Immature natural killer cell (primary cell): ENCODE measurements at places on chromosomes 3 and 15. TPM values are rescaled to one million over a fixed set of nuclear protein-coding genes. Genes with fewer than 3 reads are reported as not detected.

DNA sequence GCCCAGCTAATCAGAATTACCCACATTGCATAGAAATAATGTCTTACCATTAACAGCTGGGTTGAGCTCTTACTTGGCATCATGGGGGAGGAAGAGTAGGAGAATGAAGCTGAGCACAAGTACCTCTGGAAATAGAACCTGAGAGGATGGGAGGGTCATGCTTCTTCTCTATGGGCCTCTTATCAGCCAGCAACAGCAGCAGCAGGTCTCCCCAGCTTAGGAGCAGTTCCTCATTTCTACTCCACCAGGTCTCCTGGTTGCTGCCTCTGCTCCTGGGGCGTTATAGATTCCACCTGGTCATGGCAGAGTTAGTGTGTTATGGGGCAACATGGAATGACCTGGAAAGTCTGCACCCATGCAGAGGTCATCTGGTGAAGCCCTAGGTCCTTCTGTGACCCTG is 3.4 kb downstream of the FSD2 start:
- DNase-seq: no peak

DNA sequence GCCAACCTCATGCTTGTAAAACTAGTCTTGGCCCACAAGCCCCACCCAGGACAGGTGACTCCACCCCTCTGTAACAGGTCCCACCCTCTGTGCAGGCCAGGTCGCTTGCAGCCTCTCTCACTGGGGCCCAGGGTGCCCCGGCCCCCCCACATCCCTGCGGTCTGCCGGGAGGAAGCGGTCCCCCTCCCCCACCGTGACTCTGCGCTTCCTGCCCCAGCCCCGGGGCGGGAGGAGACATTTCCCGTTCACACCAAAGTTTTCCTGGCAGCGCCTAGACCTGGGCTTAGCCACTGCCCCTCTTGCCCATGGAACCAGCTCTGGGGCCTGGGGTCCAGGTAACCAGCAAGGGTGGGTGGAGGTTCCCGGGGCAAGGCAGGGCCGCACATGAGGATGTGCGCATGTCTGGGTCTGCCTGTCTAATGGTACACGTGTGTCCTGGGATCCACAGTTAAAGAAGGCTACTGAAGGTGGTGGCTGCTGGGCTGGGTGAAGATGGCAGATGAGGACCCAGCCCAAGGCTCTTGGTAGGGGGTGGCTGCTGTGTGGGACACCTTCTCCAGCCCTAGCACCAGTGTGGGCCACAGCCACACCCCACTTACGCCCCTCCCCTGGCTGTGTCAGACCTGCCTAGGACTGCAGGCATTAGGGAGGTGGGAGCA is 8.4 kb downstream of the NBEAL2 start:
- DNase-seq: peak; percentile 90

- no peak for DNase-seq
Observed at GRCh38 chr3:138418601-138419206, 15.7 kb upstream of the ESYT3 start.

GRCh38 chr3:123028233-123028828 is 768 bp upstream of the SEMA5B start:
- peak; percentile 26 for DNase-seq

- DNase-seq: no peak
Observed at GRCh38 chr15:50135031-50135551, 16.1 kb upstream of the ATP8B4 start.

- no peak for DNase-seq
Observed at GRCh38 chr3:125679258-125679657, 84.0 kb upstream of the OSBPL11 start.

- no peak for DNase-seq
Observed at GRCh38 chr3:111811811-111812210, 47.3 kb upstream of the PHLDB2 start.

DNA sequence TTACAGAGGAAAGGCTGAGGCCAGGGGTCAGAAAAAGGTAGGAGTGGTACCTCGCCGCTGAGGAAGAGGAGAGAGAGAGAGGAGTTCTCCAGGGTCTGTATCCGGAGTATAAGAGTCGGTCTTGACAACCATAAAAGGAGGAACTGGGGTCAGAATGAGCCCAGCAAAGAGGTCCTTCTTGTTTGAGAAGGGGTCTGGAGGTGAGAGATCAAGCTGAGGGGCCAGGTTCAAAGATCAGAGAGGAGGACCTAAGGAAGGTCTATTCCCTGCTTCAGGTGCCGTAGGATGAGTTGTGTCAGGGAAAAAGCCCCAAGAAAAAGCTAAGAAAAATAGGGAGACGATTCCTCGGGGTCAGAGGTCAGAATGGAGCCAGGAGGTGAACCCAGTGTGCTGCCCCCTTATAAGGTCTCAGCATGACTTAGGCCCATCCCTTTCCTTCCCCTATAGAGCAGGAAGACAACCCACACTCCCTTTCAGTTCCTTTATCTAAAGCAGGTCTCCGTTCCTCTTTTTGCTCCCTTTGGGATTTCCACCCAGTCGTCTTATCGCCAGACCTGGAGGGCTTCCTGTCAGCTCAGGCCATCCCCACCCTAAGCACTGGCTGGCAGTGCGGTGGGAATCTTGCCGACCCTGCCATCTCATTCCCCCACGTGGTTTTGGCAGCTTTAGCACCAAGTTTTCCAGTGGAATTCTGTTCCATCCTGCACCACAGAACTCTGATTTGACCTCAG is 651 bp downstream of the MTMR14 start:
- DNase-seq: no peak

GRCh38 chr3:113532698-113533533 is 561 bp downstream of the SIDT1 start:
- DNase-seq: peak; percentile 63

GRCh38 chr3:67593761-67594234 is 60.6 kb downstream of the SUCLG2 start:
- peak; percentile 49 for DNase-seq

- DNase-seq: no peak
Observed at GRCh38 chr3:19539518-19540392, 391.4 kb downstream of the KCNH8 start.

GRCh38 chr15:34366271-34367065 is 528 bp downstream of the LPCAT4 start:
- DNase-seq: peak; percentile 28

DNA sequence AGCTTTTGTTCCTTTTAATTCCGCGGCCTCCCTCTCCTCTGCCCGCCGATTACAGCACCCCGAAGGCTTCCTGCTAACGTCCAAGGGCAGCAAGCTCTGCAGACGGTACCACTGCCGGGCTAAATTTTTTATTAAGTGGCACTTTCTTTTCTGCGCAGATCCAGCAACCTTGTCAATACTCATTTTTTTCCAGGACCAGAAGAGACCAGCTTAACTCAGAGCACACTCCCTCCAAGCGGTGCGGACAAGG is 542 bp upstream of the MEIS2 start:
- no peak for DNase-seq

DNA sequence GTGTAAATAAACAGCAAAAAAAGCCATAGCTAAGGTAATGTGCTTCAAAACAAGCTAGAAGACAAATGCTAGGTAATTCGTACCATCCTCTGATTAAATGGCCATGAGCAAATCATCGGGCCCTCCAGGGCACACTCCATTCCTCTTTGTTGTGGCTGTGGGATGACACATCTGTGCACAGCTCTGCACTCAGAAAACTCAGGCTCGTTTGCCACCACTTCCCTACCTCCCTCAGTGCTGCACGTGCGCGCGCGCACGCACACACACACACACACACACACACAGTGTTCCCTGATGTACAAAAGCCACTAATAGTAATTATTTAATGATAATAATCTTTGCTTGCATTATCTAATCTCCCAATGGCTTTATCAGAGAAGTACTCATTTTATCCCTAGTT is 336.6 kb downstream of the FEZF2 start:
- DNase-seq: no peak

DNA sequence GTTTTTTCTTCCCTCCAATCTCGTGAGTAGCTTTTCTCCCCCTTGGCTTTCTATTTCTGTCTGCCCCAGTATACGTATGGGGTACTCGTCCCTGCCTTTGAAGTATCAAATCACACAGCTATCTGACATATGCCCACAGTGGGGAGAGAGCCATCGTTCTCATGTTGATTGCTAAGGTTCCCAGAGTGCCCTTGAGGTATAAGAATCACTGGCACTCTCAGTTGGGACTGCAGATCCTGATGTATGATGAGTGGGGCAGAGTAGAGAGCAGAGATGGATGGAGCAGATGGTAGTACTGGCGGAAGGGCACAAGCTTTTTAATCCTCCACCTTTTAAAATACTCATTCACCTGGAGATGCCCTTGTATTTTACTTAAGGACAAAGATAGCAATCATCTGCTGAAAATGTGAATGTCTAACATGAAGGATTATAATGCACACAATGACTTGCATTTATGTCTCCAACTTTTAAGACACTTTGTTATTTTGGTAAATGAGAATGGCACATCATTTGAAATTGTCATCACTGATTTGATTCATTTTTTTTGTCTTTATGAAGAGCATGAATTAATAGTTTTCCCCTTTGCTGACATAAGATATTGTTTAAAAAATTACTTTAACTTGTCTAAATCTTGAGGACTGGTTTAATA is 239.6 kb downstream of the NR1D2 start:
- no peak for DNase-seq

- no peak for DNase-seq
Observed at GRCh38 chr15:56831467-56832005, 86.9 kb upstream of the TCF12 start.

DNA sequence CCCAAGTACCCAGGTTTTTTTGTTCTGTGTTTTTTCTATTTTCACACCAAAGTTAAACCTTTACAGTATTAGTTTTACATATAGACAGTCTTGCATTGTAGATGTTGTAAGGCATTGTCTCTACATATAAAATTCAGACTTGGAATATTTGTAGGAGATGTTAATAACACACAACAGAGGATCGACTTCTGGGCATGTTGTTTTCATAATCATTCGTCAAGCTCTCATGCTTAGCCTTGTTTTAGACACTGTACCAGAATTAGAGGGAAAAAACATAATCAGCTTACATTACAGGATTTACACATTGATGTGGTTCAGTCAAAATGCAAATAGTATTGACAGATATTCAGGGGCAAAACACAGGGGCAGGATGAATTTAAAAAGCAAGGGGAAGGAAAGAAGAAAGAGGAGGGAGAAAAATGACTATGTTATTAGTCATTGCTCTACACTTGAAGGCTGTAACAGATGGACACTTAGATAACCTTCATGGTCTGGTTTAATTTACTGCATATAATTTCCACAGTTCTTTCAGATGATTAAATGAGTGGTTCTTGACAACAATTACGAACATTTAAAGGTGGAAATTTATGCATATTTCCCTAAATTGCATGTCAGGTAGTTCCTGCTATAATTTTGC is 7.5 kb downstream of the CMSS1 start:
- DNase-seq: no peak

DNA sequence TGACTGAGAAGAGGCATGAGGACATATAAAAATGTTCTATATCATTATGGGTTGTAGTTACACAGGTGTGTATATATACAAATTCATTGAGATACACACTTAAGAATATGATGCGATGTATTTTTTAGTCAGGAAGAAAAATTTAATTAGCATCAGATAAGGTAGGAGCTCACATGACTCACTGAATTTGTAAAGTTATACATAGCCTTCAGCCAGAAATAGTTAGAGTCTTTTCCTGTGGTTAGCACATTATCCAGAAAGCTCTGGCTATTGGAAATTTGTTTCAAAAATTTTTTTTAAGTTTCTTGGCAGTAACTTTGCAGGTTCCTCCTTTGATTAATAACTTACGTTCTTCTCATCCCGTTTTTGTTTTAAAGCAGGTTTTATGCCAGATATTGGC is 88.6 kb downstream of the STT3B start:
- DNase-seq: no peak

The WDR72 gene
- 0.11 TPM for polyA plus RNA-seq

The RTP3 gene
- not detected for polyA plus RNA-seq

The TMEM207 gene
- polyA plus RNA-seq: not detected

The OR5K2 gene
- not detected for polyA plus RNA-seq

The PPM1L gene
- 14.8 TPM for polyA plus RNA-seq

The RASGRF1 gene
- polyA plus RNA-seq: not detected

The PIGZ gene
- polyA plus RNA-seq: 2.9 TPM

The ABI3BP gene
- not detected for polyA plus RNA-seq

The CACNA2D2 gene
- polyA plus RNA-seq: 2.3 TPM
